Activated CD8-positive, alpha-beta memory T cell treated with anti-CD3 and anti-CD28 coated beads, Interleukin-2, amount 50 U/mL, for 48 hours (primary cell): ENCODE measurements at places on chromosomes 4 and X.

DNA sequence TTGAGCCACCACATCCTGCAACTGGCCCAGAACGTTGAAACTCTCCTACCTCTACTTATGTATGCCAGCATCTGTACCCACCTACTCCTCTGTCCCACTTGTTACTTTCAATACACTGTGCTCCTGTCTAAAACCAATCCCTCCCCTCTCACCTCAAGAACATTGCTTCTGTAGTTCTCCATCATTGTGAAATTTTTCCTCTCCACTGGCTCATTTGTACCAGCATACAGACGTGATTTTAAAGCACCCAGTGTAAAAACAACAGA, 25.5 kb upstream of the USO1 start:
- no peak for DNase-seq

DNA sequence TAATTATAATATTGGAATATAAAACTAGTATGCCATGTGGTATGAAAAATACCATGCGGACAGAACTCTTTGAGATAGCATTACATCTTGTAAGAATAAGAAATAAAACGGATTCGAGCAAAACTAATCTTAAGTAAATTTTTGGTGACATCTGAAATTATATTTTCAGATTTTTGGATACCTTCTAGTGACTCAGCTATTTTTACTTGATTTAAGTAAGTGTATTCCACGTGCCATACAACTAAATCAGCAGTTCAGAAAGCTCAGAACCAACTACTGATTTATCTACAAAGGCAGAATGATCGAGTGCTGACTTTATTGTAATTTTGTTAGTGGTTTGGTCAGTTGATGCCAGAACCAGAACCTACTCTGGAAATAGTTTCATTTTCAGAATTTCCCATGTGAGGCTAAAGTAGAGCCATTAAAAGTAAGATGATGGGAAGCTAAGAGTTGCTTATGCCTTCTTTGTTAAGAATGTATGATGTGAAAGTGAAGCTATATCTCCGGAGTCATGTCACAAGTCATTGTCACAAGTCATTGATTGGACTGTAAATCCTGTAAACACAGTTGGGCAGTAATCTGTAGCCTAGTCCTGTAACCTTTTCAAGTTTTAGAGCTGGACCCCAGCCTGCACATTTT, 4.0 kb downstream of the ING2 start:
- DNase-seq = no peak

DNA sequence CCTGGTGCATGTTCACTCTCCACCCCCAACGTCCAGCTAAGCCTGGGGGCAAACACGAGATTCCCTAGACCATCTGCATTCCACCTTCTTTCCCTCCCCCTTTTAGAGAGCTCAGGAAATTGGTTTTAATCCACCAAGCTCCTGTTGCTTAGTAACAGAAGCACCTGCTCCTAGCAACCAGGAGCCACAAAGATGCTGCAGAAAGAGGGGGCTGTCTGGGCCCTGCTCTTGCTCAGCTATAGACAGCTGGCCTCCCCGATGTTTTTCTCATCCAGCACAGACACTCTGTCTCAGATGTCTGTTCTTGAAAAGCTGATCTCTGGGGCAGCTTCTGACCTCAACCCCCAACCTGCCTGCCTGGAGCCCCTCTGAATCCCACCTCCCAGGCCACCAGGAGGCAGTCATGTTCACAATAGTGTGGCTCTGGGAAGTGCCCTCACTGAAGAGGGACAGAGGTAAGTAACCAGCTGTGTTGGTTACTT, 71.5 kb downstream of the SLC16A2 start:
- peak; percentile 53 for DNase-seq

DNA sequence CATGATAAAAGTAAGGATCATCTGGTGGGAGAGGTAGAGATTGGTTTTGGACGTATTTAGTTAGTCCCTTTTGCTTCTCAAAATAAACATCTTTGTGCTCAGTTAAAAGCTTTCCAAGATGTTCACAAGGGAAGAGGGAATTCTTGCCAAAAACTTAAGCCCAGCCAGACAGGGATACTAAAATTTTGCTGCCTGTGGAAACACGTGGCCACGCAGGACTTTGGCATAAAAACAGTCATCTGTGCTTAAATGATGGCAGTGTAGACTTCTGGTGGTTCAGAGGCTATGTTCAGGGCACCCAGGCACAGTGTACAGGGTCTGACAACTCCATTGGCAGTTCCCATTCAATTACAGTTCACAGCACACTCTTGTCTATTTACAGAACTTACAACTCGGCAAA, 93.2 kb upstream of the JADE1 start:
- no peak for DNase-seq

- DNase-seq = no peak
Measured at GRCh38 chr4:105116616-105117319, 29.9 kb upstream of the TET2 start.

DNA sequence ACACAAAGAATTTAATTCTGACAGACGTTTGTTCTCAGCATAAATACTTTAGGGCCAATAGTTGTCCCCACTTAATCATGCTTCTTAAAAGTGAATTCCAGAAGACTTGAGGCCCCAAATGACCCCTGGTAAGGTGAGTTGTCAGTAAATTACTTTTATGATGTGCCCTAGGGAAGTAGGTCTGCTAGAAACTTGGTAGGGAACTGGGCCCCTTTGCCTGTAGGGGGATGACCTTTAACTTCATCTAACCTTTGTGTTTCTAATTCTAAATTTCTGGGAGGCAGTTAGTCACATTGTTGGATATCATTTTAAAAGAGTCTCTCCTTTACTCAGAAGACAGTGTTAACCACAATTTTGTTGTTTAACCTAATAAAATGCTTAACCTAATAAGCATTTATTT, 28.8 kb downstream of the HHIP start:
- no peak for DNase-seq

- DNase-seq = no peak
Measured at GRCh38 chrX:133214301-133214700, 3.9 kb downstream of the TFDP3 start.

DNA sequence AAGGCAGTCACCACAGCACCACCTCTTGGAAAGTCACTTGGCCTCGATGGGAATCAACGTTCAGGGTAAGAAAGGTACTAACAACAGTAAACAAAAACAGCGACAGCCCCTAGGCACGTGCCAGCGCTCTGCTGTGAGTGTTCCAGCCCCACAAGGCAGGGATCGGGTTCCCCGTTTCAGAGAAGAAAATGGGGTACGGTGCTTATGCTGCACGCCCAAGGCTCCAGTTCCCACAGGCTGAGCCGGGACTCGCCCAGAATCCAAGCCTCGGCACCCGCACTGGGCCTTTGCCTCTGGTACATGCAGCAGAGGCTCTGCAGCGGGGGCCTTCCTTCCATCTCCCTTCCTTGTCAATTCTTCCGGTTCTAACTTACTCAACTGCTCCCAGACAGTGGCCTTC, 37.3 kb downstream of the WDR1 start:
- DNase-seq = peak; percentile 45

DNA sequence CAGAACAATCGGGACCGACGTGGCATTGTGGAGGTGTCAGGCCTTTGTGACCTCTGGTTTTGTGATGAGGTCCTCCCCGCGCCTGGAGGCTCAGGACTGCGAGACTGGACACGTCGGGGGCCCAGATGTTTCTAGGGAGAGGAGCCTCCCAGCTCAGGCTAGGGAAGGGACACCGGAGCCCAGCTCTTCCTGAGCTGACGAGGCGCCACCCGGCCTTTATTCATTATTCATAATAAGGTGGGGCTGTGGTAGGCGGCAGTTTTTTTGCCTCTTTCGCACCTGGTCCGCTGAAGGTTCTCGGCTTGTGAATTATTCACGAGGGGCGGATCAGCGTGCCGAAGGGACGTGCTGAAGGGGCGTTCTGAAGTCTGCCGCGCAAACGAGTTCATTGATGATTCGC, 2.3 kb upstream of the UBA1 start:
- DNase-seq = peak; percentile 69

DNA sequence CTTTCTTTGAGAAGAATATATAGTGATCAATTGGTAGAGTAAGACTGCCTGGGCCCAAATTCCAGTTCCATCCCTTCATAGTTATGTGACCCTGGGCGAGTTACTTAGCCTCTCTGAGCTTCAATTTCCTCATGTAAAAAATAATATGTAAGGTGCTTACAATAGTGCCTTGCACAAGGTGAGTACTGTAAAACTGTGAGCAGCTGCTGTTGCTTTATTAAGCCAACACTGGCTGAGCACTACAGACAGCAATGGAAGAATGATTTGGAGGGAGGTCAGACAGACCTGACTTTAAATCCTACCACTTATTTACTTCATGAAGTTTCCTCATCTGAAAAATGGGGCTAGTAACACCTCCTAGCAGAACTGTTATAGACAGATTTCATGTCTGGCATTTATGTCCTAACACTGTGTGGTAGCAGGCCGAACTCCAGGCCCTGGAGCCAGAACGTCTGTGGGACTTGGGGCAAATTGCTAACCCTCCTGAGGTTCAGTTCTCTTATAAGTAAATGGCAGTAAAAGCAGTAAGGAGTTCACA, 53.8 kb downstream of the RNF150 start:
- no peak for DNase-seq

DNA sequence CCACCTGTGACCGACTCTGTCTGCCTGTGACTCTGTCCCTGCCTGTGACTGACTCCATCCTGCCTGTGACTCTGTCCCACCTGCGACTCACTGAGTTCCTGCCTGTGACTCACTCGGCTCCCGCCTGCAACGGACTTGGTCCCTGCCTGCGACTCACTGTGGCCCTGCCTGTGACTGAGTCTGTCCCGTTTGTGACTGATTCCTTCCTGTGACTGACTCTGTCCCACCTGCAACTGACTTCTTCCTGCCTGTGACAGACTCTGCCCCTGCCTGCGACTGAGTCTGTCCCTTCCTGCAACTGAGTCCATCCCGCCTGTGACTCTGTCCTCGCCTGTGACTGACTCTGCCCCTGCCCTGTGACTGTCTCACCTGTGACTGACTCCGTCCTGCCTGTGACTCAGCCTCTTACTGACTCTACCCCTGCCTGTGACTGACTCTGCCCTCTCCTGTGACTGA, 9.6 kb upstream of the UVSSA start:
- DNase-seq = peak; percentile 80

DNA sequence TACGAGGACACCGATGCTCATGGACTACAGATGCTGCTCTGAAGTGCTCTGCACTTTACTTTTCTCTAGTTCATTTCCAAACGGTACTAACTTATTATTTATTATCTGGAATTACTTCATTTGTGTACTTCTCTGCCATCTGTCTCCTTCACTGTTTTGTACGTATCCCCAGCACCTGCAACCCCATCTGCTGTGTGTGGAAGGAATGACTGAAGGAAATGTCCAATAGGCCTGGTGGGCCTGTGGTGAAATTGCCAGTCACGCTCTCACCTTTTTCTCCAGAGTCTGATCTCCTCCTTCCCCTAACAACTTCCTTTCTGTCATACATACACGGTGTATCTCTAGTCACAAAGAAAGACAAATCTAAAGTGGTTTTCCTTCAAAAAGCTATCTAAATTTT, 12.9 kb downstream of the TMEM154 start:
- DNase-seq = no peak

DNA sequence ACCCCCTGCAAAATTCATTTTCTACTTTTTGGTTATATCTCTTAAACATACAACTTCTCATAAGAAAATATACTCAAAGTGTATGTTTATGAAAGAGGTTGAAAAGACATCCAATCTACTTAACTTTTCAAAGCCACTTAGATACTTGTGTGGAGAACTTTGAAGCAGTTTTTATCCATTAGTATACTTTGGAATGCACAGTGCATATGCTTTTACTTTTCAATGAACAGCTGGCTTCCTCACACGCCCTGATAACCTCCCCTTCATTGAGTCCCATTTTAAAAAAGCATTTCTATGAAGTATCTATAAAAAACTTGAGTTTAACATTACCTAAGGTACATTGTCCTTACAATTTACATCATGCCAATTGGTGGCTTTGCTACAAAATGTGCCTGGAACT, 73.8 kb downstream of the VEGFC start:
- DNase-seq = no peak

- DNase-seq = no peak
Measured at GRCh38 chr4:155367608-155368007, 9.2 kb downstream of the MAP9 start.

DNA sequence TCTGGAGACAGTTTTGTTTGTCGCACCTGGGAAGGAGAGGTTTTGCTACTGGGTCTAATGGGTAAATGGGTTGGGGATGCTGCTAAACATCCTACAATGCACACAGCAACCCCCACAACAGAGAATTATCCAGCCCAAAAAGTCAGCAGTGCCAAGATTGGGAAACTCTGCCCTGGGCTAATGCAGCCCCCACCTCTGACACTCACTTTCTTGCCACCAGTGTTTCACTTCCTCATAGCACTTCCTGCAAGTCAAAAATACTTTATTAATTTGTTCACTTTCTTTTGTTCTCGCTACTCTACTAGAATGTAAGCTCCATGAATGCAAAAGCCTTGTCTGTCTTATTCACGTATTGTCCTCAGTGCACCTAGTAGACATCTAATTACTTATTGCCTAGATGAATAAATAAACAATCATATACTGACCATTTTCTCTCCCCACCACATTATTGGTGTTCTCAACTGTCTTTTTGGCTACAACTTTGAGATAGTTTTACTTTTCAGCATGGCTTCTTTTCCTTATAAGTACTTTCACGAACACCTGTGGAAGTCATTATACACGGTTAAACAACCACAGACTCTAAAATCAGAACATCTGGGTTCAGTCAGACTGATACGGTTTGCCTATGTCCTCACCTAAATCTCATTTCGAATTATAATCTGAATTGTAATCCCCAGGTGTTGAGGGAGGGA, 82.0 kb upstream of the PITX2 start:
- no peak for DNase-seq
